ENCODE measurements at places on chromosomes 5 and 9.
A peak's percentile ranks its signal among the peaks of the same experiment; 100 is the strongest.

- H3K36me3 ChIP-seq: no peaks in the 10 kb centered on the region
- H3K27ac ChIP-seq: no peak overlapping the region
- no peak for DNase-seq
- H3K27me3 ChIP-seq: no peaks in the 10 kb centered on the region
- H3K4me3 ChIP-seq: no peak overlapping the region
These were observed 1304.4 kb upstream of the CDH6 start for GRCh38 chr5:29889051-29889450.

GRCh38 chr9:121861501-121862180, 210.2 kb downstream of the DAB2IP start:
- H3K4me3 ChIP-seq: no peak overlapping the region
- H3K36me3 ChIP-seq: no peaks in the 10 kb centered on the region
- peak overlapping the region; percentile 6 for H3K27ac ChIP-seq
- DNase-seq: no peak
- no peaks in the 10 kb centered on the region for H3K27me3 ChIP-seq

- no peak overlapping the region for H3K4me3 ChIP-seq
- no peaks in the 10 kb centered on the region for H3K27me3 ChIP-seq
- peaks cover 5% of the 10 kb centered on the region for H3K4me1 ChIP-seq
- H3K27ac ChIP-seq: no peak overlapping the region
- DNase-seq: no peak
These were observed 21.0 kb downstream of the C5orf15 start for GRCh38 chr5:133947431-133947841.

- H3K4me3 ChIP-seq: no peak overlapping the region
- DNase-seq: no peak
- no peak overlapping the region for H3K27ac ChIP-seq
- no peaks in the 10 kb centered on the region for H3K4me1 ChIP-seq
- H3K27me3 ChIP-seq: no peaks in the 10 kb centered on the region
These were observed 180.8 kb downstream of the RASEF start for GRCh38 chr9:82882138-82882537.

GRCh38 chr5:63201738-63202137, 623.1 kb downstream of the LRRC70 start:
- H3K4me1 ChIP-seq: no peaks in the 10 kb centered on the region
- no peaks in the 10 kb centered on the region for H3K36me3 ChIP-seq
- no peak for DNase-seq
- H3K27ac ChIP-seq: no peak overlapping the region

DNA sequence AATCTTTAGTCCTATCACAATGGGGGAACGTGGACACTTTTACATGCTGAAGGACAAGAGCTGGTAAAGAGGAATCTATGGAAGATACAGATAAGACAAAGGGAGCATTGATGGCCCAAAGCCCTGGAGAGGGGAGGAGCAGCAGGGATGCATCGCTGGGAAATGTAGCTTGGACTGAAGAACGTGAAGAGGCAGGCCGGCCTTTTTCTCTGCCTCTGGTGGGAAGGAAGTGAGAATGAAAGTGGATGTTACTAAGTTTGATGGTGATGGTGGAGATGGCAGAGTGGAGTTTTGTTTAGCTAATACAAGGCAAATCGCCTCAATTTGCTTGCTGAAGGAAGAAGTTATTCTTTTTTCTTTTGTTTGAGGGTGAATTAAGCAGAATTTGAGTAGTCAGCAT, 124.6 kb upstream of the TAF11L2 start:
- no peaks in the 10 kb centered on the region for H3K27me3 ChIP-seq
- no peak overlapping the region for H3K4me3 ChIP-seq
- H3K4me1 ChIP-seq: no peaks in the 10 kb centered on the region
- H3K27ac ChIP-seq: no peak overlapping the region

DNA sequence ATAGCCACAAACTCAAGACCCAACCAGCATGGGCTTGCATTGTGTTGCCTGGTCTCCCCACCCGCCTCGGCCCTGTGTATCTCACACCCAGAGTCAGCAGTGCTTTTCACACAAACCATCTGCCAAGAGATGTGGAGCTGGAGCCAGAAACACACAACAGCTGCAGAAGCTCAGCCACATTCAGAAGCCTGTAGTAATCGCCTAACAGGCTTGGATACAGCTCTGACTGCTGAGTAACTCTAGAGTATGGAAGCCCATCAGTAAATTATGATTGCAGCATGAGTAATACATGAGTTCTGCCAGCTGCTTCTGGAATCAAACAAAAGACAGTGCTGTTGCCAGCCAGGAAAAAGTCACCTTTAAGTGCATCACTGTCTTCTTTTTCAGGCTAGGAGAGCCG, 16.0 kb downstream of the TEK start:
- H3K27me3 ChIP-seq: no peaks in the 10 kb centered on the region
- no peak for DNase-seq
- no peak overlapping the region for H3K27ac ChIP-seq
- no peak overlapping the region for H3K4me3 ChIP-seq

GRCh38 chr9:87586731-87587355, 89.2 kb downstream of the DAPK1 start:
- no peaks in the 10 kb centered on the region for H3K27me3 ChIP-seq

DNA sequence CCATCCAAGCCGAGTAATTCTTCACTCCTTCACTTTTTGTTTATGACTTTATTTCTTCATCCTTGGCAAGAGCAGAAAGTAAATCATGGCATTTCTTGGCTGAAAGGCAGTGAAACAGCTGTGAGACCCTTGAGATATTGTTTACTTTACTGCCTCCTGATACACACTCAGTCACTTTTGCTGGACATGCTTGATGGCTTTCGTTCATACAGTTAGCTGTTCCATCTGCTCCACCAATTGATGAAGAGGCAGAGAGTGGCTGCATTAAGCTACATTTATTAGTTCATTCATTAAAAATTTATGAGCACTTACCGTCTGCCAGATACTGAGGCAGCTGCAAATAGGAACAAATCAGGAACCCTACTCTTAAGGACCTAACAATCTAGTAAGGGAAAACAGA, 184.4 kb upstream of the OR13F1 start:
- H3K4me3 ChIP-seq: no peak overlapping the region
- no peaks in the 10 kb centered on the region for H3K27me3 ChIP-seq
- no peak for DNase-seq
- H3K36me3 ChIP-seq: no peaks in the 10 kb centered on the region
- H3K27ac ChIP-seq: no peak overlapping the region

DNA sequence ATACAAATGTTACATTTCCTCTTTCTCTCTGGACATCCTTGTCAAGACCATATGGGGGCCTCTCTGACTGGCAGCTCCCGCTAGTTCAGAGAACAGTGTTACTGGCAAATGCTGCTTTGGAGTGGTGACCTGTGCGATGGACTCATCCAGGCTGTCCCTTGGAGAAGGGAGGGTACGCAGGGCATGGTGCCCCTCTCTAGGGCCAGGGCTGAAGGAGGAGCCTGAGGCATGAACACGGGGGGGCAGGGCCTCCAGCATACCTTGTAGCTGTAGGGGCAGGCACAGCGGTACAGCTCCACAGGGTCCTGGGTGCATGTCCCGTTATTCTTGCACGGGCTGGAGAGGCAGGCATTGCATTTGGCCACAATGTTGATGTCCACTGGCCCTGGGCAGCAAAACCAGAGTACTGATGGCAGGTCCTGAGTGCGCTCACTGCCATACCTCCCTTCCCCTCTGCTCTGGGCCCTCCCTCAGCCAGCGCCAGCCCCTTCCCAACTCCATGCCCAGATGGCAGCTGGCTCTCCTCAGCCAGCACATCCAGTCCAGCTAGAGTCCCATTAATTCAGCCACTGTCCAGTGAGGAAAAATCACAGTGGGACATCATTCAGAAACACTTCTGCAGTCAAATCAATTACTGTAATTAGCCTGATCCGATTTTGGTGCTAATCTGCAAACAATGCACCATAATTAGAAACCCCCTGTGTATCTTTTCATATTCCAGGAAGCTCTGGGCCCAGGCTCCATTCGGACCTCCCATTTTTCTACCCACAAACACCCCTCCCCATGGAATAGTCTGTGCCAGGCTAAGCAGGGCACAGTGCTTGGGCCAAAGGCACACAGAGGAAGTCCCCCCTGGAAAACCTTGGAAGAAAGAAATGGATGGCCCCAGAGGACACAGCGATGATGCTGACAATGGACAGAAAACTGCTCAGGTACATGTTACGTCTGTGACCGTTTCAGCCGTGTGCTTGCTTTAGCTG, 128.8 kb upstream of the PANK3 start:
- H3K27ac ChIP-seq: no peak overlapping the region
- H3K4me3 ChIP-seq: no peak overlapping the region
- H3K36me3 ChIP-seq: no peaks in the 10 kb centered on the region

- H3K4me3 ChIP-seq: no peak overlapping the region
- H3K27ac ChIP-seq: no peak overlapping the region
- no peak for DNase-seq
- peaks cover 89% of the 10 kb centered on the region for H3K36me3 ChIP-seq
- H3K4me1 ChIP-seq: peaks cover 18% of the 10 kb centered on the region
- H3K27me3 ChIP-seq: no peaks in the 10 kb centered on the region
These were observed 77.2 kb downstream of the PRRT1B start for GRCh38 chr9:131622523-131622922.

DNA sequence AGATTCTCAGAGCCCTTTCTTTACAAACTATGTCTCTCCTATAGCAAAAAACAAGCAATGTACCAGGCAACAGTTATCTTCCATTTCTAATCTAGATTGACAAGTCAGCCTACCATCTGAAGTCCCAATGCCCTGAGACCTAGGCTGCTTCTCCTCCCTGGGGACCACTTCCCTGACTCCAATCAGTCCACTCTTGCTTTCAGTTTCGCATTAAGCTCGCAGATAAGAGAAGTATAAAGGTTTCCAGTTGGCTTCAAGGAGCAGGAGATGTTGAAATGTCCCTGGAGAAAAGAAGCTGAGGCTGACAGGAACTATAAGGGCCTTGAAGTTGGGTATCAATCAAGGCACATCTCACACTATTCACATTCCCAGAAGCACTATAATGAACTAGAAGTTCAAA, 32.3 kb downstream of the ERP44 start:
- H3K27ac ChIP-seq: peak overlapping the region; percentile 2
- no peaks in the 10 kb centered on the region for H3K27me3 ChIP-seq
- no peaks in the 10 kb centered on the region for H3K4me1 ChIP-seq

- no peaks in the 10 kb centered on the region for H3K4me1 ChIP-seq
- no peak for DNase-seq
- H3K27me3 ChIP-seq: no peaks in the 10 kb centered on the region
- H3K27ac ChIP-seq: no peak overlapping the region
- peaks cover 12% of the 10 kb centered on the region for H3K36me3 ChIP-seq
These were observed 67.8 kb downstream of the MED27 start for GRCh38 chr9:132011896-132012295.

GRCh38 chr5:66882606-66883227, 286.5 kb downstream of the MAST4 start:
- H3K27me3 ChIP-seq: no peaks in the 10 kb centered on the region
- H3K27ac ChIP-seq: peak overlapping the region; percentile 65
- no peak overlapping the region for H3K4me3 ChIP-seq
- H3K36me3 ChIP-seq: no peaks in the 10 kb centered on the region
- H3K4me1 ChIP-seq: peaks cover 13% of the 10 kb centered on the region

- H3K36me3 ChIP-seq: no peaks in the 10 kb centered on the region
- peak overlapping the region; percentile 7 for H3K27ac ChIP-seq
- DNase-seq: peak; percentile 70
- no peaks in the 10 kb centered on the region for H3K27me3 ChIP-seq
- H3K4me3 ChIP-seq: no peak overlapping the region
- H3K4me1 ChIP-seq: peaks cover 48% of the 10 kb centered on the region
These were observed 14.5 kb upstream of the TGFBI start for GRCh38 chr5:136014049-136015002.

DNA sequence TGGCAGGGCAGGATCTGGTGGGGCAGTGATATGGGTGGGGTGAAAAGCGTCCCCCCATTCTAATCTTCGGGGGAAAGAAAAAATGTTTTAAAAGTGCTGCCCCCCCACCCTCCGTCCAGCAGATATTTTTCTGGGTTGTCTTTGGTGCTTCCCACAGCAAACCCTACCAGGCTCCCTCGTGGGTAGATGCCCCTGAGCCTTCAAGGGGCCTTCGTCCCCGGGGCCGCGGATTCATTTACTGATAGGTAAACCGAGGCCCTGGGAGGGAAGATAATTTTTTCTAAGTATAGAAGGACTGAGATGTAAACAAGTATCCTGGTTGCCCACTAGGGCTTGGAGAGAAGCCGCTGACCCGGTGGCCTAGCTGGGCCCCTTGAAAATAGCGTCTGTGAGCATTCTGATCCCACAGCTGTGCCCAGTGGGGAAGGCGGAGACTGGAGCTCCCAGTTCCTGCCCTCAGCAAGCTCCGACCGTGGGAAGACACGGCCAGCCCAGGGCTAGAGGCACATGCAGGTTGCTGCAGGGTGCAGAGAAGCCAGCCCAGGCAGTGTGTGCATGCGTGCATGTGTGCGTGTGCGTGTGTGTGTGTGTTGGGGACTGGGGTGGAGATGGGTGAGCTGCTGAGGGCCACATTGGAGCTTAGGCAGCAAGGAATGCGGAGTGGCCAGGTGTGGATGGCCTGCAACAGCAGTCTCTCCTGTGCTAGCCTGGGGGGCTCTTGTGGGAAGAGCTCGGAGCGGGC, 6.0 kb upstream of the RXRA start:
- no peak overlapping the region for H3K4me3 ChIP-seq
- no peaks in the 10 kb centered on the region for H3K27me3 ChIP-seq
- peak; percentile 54 for DNase-seq
- H3K27ac ChIP-seq: no peak overlapping the region
- H3K4me1 ChIP-seq: peaks cover 18% of the 10 kb centered on the region

GRCh38 chr5:43309637-43310036, 3.6 kb downstream of the HMGCS1 start:
- H3K4me1 ChIP-seq: peaks cover 8% of the 10 kb centered on the region
- H3K27me3 ChIP-seq: no peaks in the 10 kb centered on the region
- H3K27ac ChIP-seq: no peak overlapping the region
- H3K36me3 ChIP-seq: no peaks in the 10 kb centered on the region
- peak overlapping the region; percentile 90 for H3K4me3 ChIP-seq
- no peak for DNase-seq

DNA sequence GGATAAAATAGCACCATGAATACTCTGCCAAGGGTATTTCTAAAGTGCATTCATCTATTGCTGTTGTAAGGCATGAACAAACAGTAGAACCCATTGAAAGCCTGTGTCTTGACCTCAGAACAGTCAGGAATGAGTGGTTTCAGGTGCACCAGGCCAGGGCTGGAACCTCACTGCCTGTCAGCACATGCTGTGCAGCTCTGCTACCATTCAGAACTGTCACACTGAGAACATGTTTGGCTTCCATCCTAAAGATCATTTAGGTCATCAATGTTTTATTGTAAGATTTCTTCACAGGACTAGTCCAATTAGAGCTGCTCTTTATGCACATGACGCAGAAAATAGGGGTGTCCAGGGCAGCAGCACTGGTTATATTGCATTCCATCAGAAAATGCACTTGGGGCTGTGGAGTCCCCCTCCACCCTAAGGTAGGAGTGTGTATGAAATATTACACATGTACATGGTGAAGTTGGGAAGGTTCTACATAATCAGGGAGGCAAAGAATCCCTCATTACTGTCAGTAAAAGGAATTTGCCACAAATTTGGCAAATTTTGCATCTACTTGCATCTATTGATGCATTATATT, 408.0 kb downstream of the CTNND2 start:
- H3K4me3 ChIP-seq: no peak overlapping the region
- no peak overlapping the region for H3K27ac ChIP-seq
- H3K4me1 ChIP-seq: no peaks in the 10 kb centered on the region
- DNase-seq: no peak
- no peaks in the 10 kb centered on the region for H3K27me3 ChIP-seq

All from upper lobe of right lung (tissue), 1 donor.